Stimulated activated CD4-positive, alpha-beta T cell treated with anti-CD3 and anti-CD28 coated beads, Interleukin-12 subunit alpha, Interleukin-12 subunit beta, amount 100 ng/mL, for 48 hours (primary cell): ENCODE measurements at places on chromosomes 6 and 20.

- no peak for DNase-seq
These were observed 48.8 kb downstream of the FLRT3 start for GRCh38 chr20:14288341-14289330.

- DNase-seq = no peak
These were observed 6.2 kb downstream of the BPIFB3 start for GRCh38 chr20:33059741-33060390.

- DNase-seq = no peak
These were observed 13.4 kb downstream of the AIG1 start for GRCh38 chr6:143074101-143074500.

DNA sequence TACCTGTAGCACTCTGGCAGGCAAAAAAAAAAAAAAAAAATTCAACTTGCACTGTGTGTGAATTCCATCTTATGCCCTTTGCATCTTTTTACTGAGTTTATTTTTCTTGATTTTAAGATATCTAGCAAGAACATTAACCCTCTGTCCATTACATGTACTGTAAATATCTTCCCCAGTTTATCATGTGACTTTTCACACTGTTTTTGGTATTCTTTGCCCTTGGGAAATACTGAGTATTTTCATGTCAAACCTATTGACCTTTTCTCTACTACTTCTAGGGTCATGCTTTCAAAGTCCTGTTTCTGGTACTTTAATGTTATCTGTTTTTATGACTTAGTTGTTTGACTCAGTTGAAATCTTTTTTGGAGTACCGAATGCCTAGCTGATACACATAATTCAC, 843 bp upstream of the HUS1B start:
- DNase-seq = no peak

DNA sequence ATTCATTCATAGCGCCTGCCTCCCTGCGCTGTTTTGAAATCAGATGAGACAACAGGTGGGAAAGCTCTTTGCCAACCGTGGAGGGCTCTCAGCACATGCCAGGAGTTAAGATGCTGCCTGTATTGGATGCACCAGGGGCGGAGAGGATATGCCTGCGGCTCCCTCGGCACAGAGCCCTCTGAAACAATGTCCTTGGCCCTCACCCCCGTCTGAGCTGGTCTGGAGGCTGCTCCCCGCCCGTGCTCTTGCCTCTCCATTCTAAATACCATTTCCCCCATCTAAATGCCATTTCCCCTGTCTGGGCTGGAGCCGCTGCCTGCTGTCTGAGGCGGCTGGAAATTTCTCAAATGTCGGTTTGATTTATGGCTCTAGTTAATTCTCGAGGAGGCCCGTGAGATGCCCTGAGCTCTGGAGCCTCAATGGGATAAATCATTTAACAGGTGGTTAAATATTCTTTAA, 50.8 kb upstream of the MLN start:
- no peak for DNase-seq

- no peak for DNase-seq
These were observed at the start of gene FUT9 for GRCh38 chr6:96015518-96016333. TSS of gene FUT9 (plus strand) at chr6:96015974. CDS start at chr6:96203156, 187,182 bp downstream.

DNA sequence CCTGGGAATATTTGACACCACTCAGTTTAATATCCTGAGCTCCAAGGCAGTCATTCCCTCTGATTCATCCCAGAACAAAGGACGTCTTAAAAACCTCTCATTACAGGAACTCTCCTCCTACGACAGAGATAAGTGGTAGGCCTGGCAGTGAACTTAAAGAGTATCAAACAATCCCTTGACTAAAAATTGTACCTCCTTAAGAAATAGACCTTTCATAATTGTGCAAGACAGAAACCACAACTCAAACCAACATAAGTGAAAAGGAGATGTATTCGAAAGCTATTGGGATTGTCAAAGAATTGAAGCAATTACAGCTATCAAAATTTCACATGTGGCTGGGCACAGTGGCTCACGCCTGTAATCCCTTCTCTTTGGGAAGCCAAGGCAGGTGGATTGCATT, 19.1 kb upstream of the BNIP5 start:
- no peak for DNase-seq

DNA sequence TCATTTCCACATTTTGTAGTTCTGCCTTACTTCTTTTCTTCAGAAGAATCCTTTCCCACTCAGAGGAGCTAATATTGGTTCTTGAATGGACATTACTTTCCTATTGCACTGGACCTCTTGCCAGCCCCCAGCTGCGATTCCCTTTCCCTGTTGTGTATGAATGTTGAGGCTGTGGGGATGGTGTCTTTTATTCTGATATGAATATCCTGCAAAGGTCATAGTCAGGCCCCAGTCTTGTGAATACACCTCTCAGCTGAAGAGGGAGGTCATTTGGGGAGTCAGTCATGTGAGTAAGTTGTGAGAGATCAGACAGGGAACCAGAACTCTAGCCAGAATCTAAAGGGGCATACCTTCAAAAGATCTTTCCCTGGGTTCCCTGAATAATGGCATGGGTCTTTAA, 32.6 kb upstream of the OSTM1 start:
- no peak for DNase-seq

DNA sequence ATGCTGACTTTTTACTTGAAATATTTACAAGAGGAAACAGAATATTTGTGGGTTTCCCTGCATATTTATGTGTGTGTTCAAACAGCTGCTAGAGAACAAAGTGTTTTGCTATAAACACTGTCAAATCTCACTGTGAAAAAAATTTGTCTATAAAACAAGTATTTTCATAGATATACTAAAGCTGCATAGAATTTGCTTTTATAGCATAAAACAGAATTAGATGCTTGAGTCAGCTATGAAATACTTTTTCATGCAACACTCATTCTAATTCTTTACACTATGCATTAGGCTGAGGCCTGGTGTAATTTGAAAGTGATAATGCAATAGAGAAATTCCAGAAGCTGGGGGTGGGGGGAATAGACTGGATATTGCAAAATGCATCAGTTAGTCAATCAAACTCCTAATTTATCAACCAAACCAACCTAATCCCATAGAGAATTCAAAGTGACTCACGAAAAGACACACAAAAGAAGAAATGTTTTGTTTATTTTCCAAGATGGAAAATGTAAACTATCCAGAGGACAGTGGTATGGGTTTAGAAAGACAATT, 148.2 kb downstream of the LAMA2 start:
- no peak for DNase-seq

GRCh38 chr6:51467231-51467952, 620.0 kb downstream of the PKHD1 start:
- DNase-seq = no peak

- no peak for DNase-seq
These were observed 267.9 kb downstream of the CLVS2 start for GRCh38 chr6:123263981-123264380.

GRCh38 chr20:40019510-40019909, 669.5 kb downstream of the MAFB start:
- no peak for DNase-seq

DNA sequence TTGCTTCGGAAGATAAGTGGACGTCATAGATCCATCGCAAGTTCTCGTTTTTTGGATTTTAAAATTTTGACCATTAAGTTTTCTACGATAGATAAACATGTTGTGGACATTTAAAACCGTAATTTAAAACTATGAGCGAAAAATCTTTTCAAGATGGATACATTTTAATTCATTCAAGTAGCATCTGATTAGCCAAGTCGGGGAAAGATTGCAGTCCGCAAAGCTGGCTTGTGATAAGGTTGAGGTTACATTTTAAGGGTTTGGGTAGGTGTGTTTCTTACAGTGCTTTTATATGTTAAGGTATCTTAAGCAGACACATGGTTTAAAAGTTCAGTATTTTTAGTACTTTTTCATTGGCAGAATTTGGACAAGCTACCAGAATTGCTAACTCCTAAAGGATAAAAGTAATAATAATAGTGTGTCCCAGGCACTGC, 1.2 kb downstream of the WTAP start:
- DNase-seq = no peak

DNA sequence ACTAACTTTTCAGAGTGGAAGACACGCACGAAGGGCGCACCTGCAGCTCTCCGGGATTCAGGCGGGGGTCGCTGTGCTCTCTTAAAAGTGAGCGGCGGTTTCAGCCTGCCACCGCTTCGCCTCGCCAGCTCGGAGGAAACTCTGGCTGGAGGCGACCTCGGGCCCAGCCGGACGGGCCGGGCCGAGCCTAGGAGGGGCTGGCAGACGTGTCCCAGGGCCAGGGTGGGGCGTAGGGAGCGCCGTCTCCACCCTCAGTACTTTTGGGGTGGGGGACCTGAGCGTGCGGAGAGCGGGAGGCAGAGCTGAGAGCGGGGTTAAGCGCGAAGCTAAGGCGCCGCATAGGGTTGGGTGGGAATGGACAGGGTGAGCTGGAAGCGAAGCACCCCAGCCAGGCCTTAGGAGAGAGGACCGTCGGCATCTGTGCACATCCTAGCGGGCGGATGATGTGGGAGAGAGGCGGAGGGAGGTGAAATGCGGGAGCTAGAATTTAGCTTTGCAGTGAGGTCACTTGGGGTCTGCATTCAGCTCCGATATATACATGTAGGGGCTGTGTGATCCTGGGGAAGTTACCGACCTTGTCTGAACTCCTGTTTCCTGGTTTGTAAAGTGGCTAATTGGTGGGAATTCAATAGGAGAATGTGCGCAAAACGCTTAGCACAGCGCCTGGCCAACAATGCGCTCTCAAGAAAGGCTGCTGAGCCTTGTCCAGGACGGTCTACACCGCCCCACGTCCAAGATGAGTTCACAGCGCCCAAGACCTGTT, 6.5 kb upstream of the TFAP2A start:
- no peak for DNase-seq

GRCh38 chr6:151551223-151551857, 57.5 kb downstream of the CCDC170 start:
- DNase-seq = no peak

DNA sequence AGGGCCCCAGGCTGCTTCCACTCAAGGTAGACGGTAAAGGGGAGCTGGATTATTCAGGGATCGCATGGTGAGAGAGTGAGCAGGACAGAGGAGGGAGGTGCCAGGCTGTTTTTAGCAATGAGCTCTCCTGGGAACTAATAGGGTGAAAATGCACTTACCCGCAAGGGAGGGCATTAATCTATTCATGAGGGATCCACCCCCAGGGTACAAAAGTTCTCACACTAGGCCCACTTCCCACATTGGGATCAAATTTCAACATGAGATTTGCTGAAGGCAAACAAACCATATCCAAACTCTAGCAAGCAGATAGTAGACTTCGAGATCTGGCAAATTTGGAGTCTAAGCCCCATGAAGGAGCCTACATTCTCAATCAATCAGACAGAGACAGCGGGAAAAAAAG, 408.6 kb downstream of the RNF144B start:
- no peak for DNase-seq

DNA sequence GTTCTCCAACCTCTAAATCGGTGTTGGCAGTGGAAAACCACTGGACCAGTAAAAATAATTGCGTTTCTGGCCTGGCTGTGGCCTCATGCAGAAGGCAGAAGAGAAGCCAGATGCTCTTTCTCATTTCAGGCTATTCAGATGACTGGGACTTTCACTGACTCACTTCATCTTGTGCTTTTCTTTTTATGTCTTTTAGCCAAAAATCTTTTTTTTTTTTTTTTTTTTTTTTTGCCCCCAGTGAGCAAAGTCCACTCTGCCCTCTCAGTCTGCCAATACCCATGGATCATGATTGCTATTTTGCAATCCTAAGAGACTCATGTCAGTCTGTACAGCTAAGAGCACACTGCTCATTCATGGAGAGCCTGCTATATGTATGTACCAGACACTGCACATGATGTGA, 962.5 kb downstream of the KIF16B start:
- DNase-seq = no peak

DNA sequence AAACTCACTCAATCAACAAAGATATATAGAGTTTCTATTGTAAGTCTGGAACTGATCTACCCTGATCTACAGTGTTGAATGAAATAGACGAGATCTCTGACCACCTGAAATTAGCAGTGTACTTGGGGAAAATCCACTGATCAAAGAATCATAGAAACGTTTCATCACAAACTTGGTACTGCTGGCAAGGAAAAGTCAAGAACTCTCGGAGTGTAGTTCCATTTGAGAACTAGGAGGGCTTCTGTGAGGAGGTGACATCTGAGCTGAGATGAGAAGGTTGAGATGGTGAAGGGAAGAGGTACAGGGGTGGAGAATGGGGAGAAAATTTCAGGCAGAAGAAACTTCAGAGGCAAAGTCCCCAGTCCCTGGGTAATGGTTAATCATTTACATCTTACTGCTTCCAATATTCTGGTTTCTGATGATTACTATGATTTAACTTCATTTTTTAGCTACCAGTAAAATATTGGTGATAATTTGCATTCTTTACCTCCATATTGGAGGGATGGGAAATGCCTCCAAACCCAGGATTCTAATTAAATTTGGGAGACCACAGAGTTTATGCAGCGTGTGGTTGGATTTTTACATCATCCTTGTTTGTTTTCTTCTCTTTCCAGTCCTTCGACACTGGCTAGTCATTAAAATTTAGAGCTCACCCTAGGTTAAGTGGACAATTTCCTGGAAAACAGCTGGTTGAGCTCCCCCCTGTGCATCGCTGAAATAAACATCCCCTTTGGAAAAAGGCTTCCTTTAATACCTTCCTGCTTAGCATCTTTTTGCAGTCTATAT, 191.9 kb downstream of the BCAS1 start:
- no peak for DNase-seq

DNA sequence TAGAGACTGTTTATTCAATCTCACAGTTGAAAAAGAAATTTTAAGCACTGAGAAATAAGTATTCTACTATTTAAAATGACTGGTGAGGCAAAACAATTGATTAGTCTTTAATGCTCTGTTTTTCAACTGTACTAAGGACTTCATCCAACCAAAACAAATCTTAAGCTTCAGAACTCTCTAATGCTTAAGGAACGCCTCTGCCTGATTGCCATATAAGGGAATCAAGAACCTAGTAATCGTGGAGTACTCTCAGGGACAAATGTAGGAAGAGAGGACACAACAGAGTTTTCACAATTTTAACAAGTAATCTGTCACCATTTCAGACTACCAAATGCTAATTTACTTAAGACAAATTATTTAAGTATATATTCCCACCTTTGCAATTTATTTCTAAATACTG, 16.1 kb downstream of the FBXO30 start:
- no peak for DNase-seq

DNA sequence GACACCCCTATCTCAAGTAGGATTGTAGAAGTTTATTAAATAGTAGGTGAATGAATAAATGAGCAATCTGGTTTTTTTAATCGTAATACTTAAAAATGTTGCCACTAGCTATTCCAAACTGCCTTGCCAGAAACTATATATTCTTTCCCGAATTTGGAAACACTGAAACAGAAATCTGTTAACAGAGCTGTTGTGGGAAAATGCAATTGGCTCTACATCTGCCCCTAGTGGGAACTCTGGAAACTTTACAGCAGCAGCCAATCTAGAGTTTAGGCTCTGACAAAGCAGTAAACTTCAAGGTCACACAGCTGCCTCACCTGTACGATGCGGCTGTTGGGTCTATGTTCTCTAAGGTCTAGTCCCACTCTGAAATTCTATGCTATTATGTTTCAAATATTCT, 41.7 kb downstream of the SYNE1 start:
- no peak for DNase-seq

DNA sequence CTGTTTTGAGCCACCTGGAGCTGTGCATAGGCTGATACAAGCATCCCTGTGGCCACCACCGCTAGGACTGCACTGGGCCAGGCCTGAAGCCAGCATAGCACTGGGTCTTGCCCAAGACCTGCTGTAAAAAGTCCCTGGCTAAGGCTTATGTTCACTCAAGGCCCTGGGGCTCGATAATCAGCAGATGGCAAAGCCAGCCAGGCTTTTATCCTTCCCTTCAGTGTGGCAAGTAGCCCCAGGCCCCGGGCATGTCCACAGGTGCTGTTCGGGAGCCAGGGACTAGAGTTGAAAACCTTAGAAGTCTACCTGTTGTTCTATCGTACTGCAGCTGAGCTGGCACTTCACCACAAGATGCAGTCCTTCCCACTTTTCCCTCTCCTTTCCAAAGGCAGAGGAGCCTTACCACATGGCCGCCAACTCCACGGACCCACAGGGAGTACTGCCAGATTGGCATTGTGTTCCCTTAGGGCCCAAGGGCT, 226.4 kb upstream of the ZNF217 start:
- no peak for DNase-seq
